ENCODE measurements at places on chromosomes 3 and 15.
A peak's percentile ranks its signal among the peaks of the same experiment; 100 is the strongest.

DNA sequence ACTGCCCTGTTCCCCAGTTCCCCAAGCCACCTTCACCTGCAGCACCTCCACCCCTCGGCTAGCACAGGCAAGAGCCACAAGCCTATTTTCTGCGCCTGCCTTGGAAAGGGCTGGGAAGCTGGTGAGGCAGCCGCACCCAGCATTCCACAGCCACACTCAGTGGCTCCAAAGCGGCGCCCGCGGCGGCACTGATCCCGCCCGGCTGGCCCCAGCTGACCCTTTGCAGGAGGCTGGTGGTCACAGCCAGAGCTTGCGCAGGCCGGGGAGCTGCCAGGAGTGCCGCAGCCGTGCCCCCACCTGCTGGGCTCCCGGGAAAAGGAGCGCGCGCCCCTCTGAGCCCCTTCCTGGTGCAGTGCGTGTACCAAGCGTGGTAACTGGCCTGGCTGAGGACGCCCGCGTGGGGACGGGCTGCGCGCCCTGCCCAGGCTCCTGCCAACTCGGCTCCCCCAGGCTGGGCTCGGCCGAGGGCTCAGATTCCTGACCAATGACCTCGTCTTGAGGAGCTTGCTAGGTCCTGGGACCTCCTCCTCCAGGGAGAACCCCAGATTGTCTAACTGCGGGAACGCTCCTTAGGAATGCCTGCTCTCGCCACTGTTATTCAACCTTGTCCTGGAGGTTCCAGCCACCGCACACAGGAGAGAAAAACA lies 13.3 kb downstream of the GRAMD2A start:
- peak overlapping the region; percentile 53 for H3K4me3 ChIP-seq
- H3K27me3 ChIP-seq: 0 out of 2 replicates have a peak, but pooled peaks cover 9% of the 10 kb centered on the region
- peaks cover 9% of the 10 kb centered on the region for H3K4me1 ChIP-seq
- DNase-seq: peak; percentile 78
- H3K36me3 ChIP-seq: no peaks in the 10 kb centered on the region
- H3K27ac ChIP-seq: no peak overlapping the region

GRCh38 chr15:77807115-77807514 lies 174.4 kb upstream of the LINGO1 start:
- no peaks in the 10 kb centered on the region for H3K4me1 ChIP-seq
- DNase-seq: no peak
- peaks cover 11% of the 10 kb centered on the region for H3K27me3 ChIP-seq
- H3K36me3 ChIP-seq: no peaks in the 10 kb centered on the region
- no peak overlapping the region for H3K27ac ChIP-seq

DNA sequence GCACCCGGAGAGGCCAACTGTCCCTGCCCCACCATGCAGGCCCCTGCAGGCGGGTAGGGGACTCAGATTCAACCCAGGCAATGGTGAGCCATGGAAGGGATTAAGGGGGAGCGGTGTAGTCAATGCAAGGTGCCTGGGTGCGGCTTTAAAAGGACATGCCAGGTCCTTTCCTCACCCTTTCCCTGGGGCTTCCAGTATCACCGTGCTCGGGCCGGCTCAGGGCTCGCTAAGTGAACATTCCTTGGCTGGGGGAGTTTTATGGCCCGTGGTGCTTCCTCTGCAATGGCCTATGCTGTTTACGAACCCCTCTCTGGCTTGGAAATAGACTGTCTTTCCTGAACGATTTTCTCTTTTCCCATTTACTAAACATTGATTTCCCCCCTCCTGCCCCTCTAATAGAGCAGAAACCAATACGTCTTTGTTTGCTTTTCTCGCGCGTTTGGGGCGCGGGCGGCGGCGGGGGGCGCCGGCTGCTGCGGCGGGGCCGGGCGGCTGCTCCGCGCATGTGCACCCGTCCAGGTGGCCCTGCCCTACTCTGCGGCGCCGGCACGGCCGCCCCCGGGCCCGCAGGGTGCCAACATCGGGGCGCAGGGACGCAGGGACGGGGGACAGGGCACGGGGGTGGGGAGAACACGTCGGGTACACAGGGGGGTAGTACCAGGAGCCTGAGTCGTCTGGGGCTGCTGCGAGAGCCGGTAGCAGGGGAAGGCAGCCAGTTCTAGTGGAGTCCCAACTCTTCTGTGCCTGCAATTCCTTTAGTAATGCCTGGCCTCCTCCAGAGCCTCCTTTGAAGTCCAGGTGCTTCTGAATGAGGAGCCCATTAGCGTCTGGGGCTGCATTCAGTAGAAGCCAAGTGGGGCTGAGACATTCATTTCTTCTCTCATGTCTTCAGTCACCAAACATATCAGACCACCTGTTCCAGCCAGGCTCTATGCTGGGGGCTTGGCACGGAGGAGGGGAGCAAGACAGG lies 26.9 kb upstream of the CACNA2D2 start:
- H3K27ac ChIP-seq: no peak overlapping the region
- H3K36me3 ChIP-seq: no peaks in the 10 kb centered on the region
- no peak for DNase-seq
- H3K27me3 ChIP-seq: peaks cover 19% of the 10 kb centered on the region
- H3K4me3 ChIP-seq: no peak overlapping the region

DNA sequence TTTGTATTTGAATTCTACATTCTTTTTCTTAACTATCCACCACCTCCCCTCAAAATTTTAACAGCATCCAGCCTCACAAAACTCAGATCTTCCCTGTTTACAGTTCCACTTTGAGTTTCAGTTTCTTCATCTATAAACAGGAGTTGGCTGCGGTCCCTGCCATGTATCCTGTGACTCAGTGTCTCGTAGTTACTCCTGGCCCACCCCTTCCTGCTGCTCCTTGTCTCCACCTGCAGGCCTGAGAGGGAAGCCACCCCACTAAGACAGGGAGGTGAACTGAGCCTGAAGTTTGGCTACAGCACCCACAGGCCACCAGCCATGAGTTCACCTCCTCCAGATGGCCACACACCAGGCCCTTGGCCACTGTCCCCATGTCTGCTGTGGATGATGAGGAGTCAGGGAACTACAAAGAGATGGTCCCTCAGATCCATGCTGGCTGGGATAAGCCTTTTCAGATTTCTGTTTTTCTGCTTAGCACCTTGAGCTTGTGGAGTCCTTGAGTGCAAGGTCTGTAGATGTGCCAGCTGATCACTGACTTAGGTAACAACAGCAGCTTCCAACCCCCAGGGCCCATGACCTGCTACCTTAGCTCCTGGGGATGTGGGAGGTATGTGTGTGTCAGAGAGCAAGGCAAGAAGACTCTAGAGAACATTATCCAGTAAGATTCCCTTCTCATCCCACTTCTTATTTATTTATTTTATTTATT lies 37.5 kb downstream of the CD86 start:
- H3K4me3 ChIP-seq: no peak overlapping the region
- no peaks in the 10 kb centered on the region for H3K4me1 ChIP-seq
- peak; percentile 66 for DNase-seq
- peaks cover 13% of the 10 kb centered on the region for H3K27me3 ChIP-seq
- H3K27ac ChIP-seq: no peak overlapping the region

- H3K4me3 ChIP-seq: no peak overlapping the region
- DNase-seq: peak; percentile 50
Observed at GRCh38 chr3:106518516-106518915, 649.7 kb upstream of the CBLB start.

DNA sequence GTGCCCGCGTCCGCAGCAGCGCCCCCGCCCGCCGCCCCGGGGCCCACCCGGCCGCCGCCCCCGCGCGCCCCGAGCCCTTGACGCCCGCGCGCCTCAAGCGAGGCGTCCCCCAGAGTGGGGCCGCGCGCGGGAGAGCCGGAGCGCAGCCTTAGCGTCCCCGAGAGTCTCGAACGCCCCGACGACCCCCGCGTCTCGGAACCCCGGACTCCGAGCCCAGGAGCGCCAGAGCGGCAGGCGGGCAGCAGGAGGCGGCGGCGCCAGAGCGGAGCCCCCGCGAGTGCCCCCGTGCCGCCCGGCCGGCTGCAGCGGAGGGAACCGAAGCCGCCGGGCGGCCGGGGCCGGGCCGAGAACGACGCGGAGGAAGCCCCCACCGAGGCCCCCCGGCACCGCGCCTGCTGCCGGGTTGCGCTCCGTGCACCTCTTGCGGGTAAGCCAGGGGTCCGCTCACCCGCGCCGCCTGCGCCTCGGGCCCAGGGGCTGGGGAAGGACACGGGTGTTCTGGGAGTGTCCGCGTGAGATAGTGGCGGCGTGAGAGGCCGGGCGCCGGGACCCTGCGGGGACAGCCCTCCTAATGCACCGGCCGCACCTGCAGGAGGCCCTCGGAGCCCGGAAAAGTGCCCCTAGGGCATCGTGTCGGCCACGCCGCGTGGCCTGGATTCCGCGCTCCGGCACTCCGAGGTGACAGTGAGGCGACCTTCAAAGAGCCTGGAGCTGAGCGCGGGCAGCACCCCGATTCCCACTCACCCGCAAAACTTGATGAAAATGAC lies 52.0 kb upstream of the ULK4 start:
- peaks cover 20% of the 10 kb centered on the region for H3K4me1 ChIP-seq
- H3K36me3 ChIP-seq: no peaks in the 10 kb centered on the region
- peak; percentile 54 for DNase-seq
- H3K27me3 ChIP-seq: no peaks in the 10 kb centered on the region
- H3K4me3 ChIP-seq: peak overlapping the region; percentile 82

- H3K4me1 ChIP-seq: peaks cover 4% of the 10 kb centered on the region
- no peak overlapping the region for H3K4me3 ChIP-seq
Observed at GRCh38 chr3:36244728-36245127, 135.6 kb upstream of the STAC start.

DNA sequence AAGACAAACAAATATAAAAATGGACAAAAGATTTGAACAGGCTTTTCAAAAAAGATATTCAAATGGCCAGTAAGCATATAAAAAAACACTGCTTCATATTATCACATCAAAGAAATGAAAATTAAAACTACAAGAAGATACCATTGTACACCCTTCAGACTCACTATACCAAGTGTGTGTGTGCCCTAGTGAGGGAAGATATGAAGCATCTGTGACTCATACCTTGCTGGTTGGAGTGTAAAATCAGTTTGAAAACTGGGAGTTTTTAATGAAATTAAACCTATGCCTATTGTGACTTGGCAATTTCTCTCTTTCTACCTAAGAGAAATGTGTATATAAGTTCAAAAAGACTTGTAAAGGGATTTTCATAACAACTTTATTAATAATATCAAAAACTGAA lies 23.5 kb upstream of the SLC15A2 start:
- H3K27me3 ChIP-seq: no peaks in the 10 kb centered on the region
- H3K36me3 ChIP-seq: no peaks in the 10 kb centered on the region
- peak; percentile 19 for DNase-seq
- no peak overlapping the region for H3K4me3 ChIP-seq

GRCh38 chr3:23819599-23820360 lies 14.0 kb downstream of the UBE2E1 start:
- H3K27me3 ChIP-seq: no peaks in the 10 kb centered on the region
- H3K4me3 ChIP-seq: no peak overlapping the region
- H3K27ac ChIP-seq: no peak overlapping the region

DNA sequence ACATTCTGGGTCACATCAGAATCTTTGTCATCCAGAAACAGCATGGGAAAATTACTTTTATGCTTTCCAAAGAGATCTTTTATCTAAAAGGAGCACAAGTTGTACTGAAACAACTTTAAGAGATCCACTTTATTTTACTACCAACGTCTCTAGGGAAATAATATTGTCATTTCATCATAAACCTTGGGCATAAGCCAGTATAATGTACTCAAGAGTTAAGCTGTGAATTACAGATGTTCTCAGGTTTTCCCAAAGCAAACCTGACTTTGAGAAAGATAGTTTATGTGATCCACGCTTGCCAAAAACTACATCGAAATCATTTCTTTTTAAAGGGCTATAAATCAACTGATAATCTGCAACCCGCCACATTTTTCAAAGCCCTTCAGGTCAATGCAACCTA lies 124.1 kb upstream of the CRBN start:
- H3K4me3 ChIP-seq: no peak overlapping the region
- no peaks in the 10 kb centered on the region for H3K27me3 ChIP-seq
- no peaks in the 10 kb centered on the region for H3K36me3 ChIP-seq
- DNase-seq: no peak

GRCh38 chr15:87287156-87287555 lies 969.4 kb downstream of the NTRK3 start:
- no peaks in the 10 kb centered on the region for H3K4me1 ChIP-seq
- no peaks in the 10 kb centered on the region for H3K36me3 ChIP-seq
- DNase-seq: peak; percentile 40

GRCh38 chr3:188349351-188349901 lies 195.5 kb downstream of the LPP start:
- H3K4me1 ChIP-seq: peaks cover 37% of the 10 kb centered on the region
- DNase-seq: peak; percentile 74
- peak overlapping the region; percentile 33 for H3K4me3 ChIP-seq
- H3K27ac ChIP-seq: peak overlapping the region; percentile 74

GRCh38 chr3:46861605-46862368 lies 1.5 kb downstream of the MYL3 start:
- no peak for DNase-seq
- H3K4me3 ChIP-seq: no peak overlapping the region
- H3K4me1 ChIP-seq: peaks cover 9% of the 10 kb centered on the region
- H3K36me3 ChIP-seq: no peaks in the 10 kb centered on the region

DNA sequence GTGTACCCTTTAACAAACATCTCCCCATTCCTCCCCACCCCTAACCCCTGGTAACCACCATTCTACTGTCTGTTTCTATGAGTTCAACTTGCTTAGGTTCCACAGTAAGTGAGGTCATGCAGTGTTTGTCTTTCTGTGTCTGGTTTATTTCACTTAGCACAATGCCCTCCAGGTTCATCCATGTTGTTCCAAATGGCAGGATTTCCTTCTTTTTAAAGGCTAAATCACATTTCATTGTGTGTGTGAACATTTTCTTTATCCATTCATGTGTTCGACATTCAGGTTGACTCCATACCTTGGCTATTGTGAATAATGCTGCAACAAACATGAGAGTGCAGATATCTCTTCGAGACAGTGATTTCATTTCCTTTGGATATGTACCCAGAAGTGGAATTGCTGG lies 62.7 kb downstream of the TJP1 start:
- DNase-seq: no peak
- no peak overlapping the region for H3K4me3 ChIP-seq
- no peak overlapping the region for H3K27ac ChIP-seq
- H3K4me1 ChIP-seq: peaks cover 19% of the 10 kb centered on the region
- H3K27me3 ChIP-seq: no peaks in the 10 kb centered on the region

DNA sequence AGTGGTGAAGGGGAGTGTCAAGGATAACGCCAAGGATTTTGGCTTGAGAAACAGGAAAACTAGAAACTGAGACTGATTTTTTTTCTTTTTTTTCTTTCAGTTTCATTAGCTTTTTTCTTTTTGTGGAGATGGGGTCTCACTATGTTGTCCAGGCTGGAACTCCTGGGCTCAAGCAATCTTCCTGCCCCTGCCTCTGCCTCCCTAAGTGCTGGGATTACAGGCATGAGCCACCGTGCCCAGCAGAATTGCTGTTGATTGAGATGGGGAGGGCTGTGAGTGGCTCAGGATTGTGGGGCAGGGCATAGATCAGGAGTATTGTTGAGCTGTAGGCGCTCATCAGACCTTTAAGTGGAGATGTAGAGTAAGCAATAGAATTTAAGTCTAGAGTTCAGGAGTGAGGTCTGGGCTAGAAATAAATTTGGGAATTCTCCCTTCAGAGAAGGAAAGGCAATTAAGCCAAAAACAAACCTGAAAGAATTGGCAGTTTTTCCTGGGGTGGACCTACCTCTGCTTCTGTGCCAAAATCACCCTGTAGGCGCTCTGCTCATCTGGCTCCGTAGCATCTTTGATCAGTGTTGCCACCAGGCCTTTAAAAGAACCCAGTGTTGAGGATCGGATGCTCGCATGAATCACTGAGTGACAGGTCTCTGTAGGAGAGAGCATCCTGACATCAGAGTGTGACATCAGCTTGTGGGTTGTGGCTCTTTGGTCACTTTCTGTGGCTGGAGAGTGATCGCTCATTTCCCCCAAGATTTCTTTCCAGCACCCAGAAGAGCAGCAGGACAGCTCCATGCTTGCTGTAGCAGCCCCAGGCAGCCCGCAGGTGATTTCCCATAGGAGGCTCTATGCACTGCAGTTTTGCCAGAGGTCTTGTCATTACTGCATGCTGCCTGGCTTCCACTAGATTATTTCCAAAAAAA lies 15.8 kb downstream of the ABHD17C start:
- peaks cover 4% of the 10 kb centered on the region for H3K4me1 ChIP-seq
- H3K27me3 ChIP-seq: no peaks in the 10 kb centered on the region
- no peaks in the 10 kb centered on the region for H3K36me3 ChIP-seq

Measured in GM23248 (cell line).